Left colon (tissue), 2 donors: ENCODE measurements at places on chromosomes 11 and 22. TPM values are rescaled to one million over a fixed set of nuclear protein-coding genes. Genes with fewer than 3 reads are reported as not detected.

- no peak for DNase-seq
Observed at GRCh38 chr11:132704781-132705375, 827.4 kb downstream of the OPCML start.

DNA sequence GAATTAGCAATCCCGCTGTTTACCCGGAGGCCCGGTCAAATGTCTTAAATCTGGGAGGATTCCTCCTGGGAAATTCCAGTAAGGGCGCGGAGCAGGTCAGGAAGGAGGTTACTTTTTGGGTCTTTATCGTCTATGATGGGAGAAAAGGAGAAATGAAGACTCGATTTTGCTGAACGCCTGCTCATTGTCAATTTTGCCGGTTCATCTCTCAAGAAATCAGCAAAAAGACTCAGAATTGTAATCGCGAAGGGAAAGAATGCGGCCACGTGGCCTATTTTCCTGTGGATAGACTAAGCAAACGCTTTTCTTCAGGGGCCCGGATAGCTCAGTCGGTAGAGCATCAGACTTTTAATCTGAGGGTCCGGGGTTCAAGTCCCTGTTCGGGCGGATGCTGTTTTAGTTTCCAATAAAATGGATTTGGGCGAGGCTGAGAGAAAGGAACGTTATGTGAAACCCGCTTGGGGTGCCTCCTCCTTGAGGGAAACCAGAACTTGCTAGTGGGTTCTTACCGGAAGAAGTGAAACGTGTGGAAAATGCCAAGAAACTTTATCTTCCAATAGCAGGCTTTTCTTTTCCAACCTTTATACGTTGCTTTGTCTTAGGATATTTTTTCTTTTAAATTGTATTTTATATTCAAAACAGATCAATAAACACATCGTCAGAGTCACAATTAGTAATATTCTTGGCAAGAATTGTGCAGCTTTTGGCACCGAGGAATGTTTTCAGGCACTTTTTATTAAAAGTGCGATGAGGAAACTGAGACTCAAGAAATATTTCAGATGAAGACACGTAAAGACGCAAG lies 45.0 kb downstream of the OR4D9 start:
- no peak for DNase-seq

GRCh38 chr22:17537155-17537554 lies 26.1 kb upstream of the SLC25A18 start:
- no peak for DNase-seq

- DNase-seq = no peak
Observed at GRCh38 chr22:22241554-22241898, 3.1 kb upstream of the VPREB1 start.

The APOBEC3H gene
- total RNA-seq = not detected

DNA sequence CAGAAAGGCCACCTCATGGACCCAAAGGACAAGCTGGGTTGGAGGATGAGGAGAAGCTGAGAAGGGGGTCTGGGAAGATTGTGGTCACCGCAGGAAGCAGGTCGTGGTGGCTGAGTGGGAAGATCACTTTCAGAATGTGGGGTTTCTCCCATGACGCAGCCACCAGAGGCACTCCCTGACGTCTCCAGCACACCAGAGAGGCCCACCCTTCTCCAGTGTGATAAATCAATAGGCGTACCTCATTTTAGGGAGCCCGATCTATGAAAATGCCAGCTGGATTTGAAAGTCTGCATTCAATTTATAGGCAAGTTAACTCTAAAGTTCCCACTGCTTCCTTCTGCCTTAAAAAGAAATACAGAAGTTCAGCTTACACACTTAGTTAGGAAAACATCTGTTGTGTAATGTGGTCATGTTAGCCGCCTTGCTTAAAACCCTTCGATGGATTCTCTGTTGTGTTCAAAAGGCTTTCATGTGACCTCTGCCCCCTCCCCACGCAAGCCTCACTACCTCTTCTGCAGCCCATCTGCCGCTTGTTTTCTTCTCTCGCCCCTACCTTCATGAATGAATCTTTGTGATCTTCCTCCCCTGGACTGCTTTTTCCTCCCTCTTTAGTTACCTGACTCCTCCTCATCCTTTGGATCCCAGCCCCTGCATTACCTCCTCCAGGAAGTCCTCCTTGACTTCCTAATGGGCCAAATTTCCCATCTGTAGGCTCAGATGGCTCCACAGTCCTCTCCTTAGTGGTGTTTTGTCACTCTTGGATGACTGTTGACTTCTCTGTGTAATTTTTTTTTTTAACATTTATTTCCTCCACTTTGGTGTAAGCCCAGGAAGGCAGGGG lies 10.7 kb downstream of the TSPAN18 start:
- no peak for DNase-seq

DNA sequence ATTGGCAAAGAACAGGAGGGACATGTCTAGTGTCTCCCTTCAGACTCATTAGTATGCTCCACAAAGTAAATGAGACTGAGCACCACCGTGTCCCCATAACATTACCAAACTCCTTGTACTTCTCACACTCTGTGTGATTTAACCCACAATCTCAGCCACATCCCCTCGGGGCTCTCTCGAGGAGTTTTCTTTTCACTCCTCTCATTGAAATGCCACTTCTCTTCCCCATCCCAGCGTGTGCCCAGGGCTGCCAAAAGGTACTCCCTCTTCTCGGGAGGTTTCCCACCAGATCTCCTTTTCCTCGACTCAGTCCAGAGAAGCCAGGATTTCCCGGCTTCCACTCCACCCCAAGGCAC lies 1.1 kb downstream of the RBFOX2 start:
- peak; percentile 20 for DNase-seq

- no peak for DNase-seq
Observed at GRCh38 chr11:111312076-111312475, 13.7 kb downstream of the POU2AF3 start.

DNA sequence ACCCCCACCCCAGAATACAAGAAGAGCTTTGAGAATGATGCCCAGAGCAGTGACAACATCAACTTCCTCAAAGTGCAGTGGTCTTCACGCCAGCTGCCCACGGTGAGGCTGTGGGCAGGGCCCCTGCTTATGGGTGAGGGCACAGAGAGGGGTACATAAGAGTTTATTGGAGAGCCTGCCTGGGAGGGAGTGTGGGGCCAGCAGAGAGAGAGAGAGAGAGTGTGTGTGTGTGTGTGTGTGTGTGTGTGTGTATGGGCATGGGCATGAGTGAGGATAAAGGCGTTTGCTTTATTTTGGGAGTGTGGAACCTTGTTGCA lies 9.5 kb downstream of the PHOX2A start:
- no peak for DNase-seq

The PTPN5 gene
- total RNA-seq = 0.22 TPM

DNA sequence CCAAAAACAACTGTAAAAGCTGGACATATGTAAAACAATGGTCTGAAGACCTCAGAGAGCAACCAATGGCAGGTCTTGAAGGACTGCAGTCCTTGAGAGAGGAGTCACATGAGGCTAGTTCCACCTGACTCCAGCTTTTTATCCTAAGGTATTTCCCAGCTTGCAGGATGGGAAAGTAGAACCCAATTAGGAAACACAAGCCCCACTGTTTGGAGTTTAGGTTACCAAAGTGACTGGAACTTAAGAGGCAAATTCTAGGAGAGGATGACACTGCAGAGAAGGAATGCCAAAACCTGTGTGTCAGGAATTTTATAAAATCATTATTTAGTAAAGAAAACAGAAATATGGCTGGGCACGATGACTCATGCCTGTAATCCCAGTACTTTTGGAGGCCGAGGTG lies 18.4 kb downstream of the OR2AT4 start:
- no peak for DNase-seq
